Mesenteric fat pad (tissue), 1 donor: ENCODE measurements at places on chromosomes 2 and 18. TPM values are rescaled to one million over a fixed set of nuclear protein-coding genes. Genes with fewer than 3 reads are reported as not detected.

DNA sequence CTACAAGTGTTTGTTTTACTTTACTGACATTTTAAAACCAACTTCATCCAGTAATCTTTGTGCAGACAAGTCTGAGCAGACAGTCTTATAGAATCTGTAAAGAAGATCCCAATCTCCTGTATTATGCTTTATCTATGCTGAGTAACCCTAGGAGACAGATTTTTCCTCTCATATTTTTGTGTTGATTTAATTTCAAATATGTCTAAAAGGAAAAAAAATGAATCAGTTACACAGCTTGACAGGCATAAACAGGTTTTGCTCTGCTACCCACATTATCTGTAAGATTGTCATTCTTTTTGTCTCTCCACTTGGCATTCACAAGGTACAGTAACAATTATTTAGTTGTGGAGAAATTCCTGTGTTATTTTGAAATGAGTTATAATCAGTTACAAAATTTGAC lies 415.0 kb downstream of the NYAP2 start:
- DNase-seq, result no peak

Gene SLC20A1
- total RNA-seq, result 46.5 TPM

Gene UGT1A3
- total RNA-seq, result not detected

Gene RFX8
- total RNA-seq, result 0.16 TPM

DNA sequence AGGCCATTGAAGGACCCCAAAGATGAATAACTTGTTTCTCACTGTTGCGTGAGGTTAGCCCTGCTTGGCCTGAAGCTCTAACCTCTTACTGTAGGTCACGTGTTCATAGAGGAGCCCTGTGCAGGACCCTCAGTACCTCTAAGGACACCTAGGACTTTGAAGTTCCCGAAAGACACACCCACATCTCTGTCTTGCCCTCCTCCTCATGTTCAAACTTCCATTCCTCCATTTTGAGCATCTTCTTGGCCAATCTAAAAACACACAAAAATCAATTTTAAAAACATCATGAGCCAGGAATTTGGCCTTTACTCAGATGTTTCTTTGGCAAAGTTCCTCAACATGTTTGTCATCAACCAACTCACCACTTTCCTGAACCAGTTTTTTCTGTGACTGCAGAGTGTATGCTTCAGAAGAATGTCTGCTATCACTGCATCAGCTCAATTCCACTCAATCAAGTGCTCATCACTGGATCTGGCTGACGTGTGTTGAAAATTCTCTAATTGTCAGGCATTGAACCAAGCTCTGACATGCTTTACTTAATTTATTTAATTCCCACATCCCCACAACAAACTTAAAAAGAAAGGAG lies 101.6 kb downstream of the AP1S3 start:
- DNase-seq, result no peak
